ENCODE measurements at places on chromosomes 3 and 15.

- no peak for DNase-seq
These were observed 138.5 kb downstream of the ALCAM start for GRCh38 chr3:105505170-105505569.

GRCh38 chr15:48634096-48634495 is 11.4 kb downstream of the FBN1 start:
- DNase-seq: no peak

DNA sequence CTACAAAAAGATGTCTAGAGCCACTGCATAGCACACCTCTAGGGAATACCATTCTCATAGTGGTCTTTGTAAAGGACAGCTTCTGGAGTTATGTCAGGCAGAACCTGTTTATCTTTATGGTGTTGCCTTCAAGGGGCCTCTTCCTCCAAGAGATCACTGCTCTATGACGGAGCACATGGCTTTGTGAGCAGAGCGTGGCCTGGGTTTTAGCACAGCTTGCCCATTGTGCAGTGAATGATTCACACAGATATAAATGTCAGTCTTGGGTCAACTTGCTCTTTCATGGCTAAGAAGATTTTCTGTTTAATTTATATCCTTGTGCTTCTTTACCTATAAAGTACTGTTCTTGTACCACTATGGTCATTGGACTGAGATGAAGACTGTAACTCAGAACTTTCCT is 41.5 kb upstream of the RBMS3 start:
- DNase-seq: no peak

DNA sequence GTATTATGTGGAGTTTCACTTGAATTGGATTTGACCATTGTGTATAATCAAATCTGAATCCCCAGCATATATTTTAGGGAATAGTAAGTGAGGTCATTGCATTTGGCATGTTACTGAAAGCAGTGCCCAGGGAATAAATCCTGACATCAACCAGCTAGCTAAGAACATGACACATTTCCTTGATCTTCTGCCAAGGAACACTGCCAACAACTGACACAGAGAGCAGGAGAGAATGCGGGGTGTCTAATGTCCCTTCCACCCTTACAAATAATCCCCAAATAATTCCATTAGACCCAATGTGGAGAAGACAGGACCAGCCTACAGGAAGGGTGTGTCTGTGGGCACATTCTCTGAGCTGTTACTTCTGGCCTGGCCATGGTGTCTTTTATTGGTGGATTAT is 30.6 kb upstream of the UBE3A start:
- peak; percentile 16 for DNase-seq

- no peak for DNase-seq
These were observed 116.4 kb downstream of the GREM1 start for GRCh38 chr15:32834156-32834555.

- no peak for DNase-seq
These were observed 24.2 kb downstream of the RAB6B start for GRCh38 chr3:133871368-133872090.

GRCh38 chr3:102904629-102905028 is 469.8 kb downstream of the ZPLD1 start:
- DNase-seq: no peak

DNA sequence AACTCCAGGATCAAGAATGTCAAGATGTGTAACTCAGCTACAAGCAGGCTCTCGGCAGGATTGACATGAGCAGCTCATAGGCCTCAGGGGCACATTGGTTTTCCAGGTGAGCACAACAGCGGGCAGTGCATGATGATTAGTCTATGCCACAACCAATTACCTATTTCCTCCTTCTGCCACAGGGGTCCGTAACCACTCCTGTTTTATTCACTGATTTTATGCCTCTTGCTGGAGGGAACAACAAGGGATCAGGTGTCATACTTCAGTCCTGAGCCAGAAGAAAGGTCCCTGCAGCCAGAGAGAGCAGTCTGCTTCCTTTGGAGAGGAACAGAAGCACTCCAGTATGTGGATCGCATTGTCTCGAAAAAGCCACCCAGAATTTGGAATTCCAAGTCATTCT is 35.1 kb upstream of the PTPRG start:
- peak; percentile 11 for DNase-seq

DNA sequence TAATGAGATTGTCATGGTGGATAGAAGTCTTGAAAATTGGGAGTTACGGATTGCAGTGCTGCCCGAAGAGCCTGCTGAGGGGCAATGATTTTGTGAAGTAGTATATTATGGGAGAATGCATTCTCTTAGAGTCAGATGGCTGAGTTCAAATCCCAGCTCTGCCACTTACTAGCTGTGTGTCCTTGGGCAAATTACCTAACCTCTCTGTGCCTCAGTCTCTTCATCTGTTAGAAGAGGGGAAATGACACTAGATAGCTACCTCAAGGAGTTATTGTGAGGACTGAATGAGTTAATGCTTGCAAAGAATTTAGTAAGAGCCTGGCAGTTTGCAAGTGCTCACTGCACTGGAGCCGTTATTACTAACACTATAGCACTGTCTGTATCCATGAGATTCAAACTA is 15.4 kb downstream of the FGD5 start:
- no peak for DNase-seq

DNA sequence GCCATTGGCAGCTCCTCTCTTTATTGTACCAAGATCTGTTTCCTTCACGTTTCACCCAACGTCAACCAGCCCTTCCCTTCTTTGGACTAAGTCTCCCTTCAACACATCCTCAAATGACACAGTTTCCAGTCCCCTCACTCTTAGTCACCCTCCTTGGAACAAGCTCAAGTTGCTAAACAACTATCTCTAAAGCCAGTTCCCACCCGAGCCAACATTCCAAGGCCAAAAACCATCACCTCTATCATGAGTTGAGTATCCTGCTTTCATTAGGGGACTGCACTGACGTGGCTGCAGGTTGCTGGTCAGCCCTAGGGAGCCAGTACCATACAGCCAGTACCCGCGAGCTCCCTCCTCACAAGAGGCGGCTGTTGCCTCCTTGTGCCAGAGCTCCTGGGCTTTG is 73.8 kb downstream of the LIPC start:
- no peak for DNase-seq

- DNase-seq: no peak
These were observed 162.2 kb upstream of the TLE3 start for GRCh38 chr15:70259640-70260508.

GRCh38 chr15:24696842-24697241 is 21.3 kb downstream of the NPAP1 start:
- no peak for DNase-seq

GRCh38 chr15:88800026-88800425 is 3.2 kb upstream of the ACAN start:
- DNase-seq: no peak

DNA sequence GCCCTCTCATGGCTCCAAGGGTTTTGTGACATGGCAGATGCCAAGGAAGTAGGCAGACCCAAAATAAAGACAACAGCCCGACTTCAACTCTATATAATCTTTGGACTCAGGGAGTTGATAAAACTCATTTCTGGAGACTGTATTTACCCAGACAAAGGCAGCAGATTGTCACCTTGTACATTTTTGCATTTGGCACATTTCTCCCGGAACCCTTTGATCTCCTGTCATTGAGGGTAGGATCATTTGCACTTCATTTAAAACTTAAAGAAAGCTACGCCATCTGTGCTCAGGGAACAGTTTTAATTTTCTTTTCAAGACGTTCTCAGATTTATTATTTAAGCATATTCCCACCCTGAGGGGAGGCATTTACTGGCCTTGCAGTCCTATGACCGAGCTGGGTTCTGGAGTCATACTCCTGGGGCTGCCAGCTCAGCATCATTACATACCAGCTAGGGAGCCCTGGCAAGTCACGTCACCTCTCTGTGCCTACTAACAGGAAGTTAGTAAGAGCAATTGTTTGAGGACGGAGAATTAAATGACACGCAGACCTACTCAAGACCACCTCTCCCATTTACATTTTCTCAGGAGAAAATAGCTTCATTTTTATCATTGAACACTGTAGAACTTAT is 5.9 kb downstream of the CDCP1 start:
- DNase-seq: no peak

DNA sequence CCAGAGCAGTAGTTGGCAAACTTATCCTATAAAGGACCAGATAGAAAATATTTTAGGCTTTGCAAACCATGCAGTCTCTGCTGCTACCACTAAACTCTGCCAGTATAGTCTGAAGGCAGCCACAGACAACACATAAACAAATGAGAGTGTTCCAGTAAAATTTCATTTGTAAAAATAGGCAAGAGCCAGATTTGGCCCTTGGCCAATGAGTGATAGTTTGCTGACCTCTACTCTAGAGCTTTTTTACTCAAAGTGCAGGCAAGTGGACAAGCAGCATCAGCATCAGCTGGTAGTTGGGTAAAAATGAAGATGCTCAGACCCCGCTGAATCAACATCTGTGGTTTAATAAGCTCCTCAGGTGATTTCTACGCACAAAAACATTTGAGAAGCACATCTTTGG is 269.8 kb downstream of the NTRK3 start:
- DNase-seq: no peak

GRCh38 chr15:67690936-67691335 is 134.4 kb upstream of the SKOR1 start:
- peak; percentile 83 for DNase-seq

GRCh38 chr3:189826566-189826965 is 195.4 kb downstream of the TP63 start:
- DNase-seq: no peak

GRCh38 chr3:144394032-144394431 is 422.4 kb downstream of the DIPK2A start:
- no peak for DNase-seq

DNA sequence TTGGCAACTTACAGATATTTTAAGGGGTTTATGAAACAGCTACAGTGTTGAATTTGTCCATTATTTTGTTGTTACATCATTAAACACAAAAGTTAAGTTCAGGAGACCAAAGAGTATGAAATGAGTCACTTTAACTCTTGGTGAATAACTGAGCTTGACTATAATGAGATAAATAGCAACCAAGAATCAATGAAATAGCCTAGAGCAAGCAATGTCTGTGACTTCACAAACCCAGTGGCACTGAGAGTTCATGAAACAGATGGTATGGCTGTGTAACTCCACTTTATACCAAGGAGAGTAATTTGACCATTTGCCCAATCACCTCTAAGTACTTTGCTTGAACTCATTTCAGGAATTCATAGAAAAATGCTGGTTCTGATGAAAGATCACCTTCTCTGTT is 169.6 kb upstream of the GADL1 start:
- DNase-seq: no peak

DNA sequence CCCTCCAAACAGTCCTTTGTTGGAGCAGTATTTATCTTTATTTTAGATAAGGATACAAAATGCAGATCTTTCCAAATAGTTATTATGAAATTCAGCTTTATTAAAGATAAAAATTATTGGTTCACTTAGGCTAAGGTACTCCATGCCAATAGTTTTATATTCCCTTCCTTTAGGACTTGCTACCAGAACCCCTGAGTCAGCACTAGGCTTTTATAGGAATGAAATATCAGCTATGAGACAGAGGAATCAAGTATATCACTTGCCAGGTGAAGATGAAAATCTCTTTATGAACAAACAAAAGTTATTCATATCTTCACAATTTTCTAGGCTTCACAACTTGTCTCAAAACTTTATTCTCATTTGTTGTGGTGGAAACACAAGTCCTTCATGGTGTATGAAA is 221.5 kb downstream of the POLQ start:
- DNase-seq: no peak

- no peak for DNase-seq
These were observed 39.7 kb downstream of the NUDT16 start for GRCh38 chr3:131421301-131421700.

- DNase-seq: no peak
These were observed 14.1 kb downstream of the LYSMD4 start for GRCh38 chr15:99719096-99719541.

DNA sequence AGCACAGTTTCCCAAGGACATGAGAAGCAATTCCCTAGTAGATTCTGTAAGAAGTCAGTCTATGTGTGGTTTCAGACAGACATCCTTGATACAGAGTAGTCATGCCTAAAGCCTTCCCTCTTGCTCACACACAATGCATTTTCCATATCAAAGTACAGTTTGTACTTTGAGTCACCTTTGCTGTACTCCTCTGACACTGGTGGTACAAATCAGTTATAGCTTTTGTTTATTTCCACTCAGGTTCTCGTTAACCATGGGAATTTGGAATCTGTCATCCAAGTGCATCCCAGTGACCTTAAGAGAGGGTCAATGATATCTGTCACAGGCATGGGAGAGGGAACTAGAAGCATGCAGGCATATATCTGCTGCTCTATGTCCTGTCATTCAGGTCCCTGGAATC is 3.6 kb upstream of the GNB4 start:
- no peak for DNase-seq

GRCh38 chr15:64901914-64902313 is 9.8 kb upstream of the ANKDD1A start:
- DNase-seq: no peak

GRCh38 chr15:70062321-70062956 is 35.3 kb downstream of the TLE3 start:
- DNase-seq: peak; percentile 81

- DNase-seq: no peak
These were observed 39.4 kb downstream of the ARPP21 start for GRCh38 chr3:35678643-35679161.

GRCh38 chr15:59828861-59829260 is 139.7 kb upstream of the BNIP2 start:
- no peak for DNase-seq

DNA sequence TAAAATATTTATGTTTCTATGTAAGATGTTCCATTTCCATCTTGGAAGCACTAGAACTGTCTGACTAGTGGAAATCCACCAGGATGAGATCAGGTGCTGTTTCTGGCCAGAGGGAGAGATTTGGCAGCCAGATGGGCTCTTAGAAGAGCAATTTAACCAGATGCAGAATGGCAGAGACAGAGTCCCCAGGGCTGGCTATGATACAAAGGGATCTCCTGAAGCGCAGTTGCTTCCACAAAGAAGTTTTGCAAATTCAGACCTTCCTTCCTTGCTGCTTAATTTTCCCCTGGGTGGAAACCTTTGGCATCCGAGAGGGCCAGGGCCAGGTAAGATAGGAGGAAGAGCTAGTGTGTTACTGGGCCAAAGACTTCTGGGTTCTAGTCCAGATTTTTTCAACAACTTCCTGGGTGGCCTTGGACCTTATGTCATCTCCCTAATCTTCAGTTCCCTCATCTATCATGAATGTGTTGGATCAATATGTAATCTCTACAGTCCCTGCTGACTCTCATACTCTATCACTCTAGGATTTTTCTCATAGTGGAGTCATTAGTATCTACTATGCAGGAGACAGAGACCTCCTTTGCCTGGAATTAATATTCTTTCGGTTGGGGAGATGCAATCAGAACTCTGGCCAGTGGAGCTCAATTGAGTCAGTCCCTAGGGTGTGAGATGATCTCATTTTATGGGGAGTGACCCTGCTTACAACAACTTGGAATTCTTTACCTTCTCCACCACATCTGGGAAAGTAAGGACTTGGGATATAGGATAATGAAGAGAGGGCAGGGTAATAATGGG is 41.1 kb upstream of the NDUFB4 start:
- no peak for DNase-seq

Measured in NCI-H2029 (cell line).